ENCODE measurements at places on chromosomes 3 and 15. TPM values are rescaled to one million over a fixed set of nuclear protein-coding genes. Genes with fewer than 3 reads are reported as not detected.

Gene ISLR2
- 10.9 TPM for total RNA-seq

Gene CD96
- total RNA-seq = not detected

Gene ZNF710
- 64.4 TPM for total RNA-seq

Gene HRH1
- not detected for total RNA-seq

Gene RASGRP1
- total RNA-seq = 1.8 TPM

Gene ZNF80
- not detected for total RNA-seq

DNA sequence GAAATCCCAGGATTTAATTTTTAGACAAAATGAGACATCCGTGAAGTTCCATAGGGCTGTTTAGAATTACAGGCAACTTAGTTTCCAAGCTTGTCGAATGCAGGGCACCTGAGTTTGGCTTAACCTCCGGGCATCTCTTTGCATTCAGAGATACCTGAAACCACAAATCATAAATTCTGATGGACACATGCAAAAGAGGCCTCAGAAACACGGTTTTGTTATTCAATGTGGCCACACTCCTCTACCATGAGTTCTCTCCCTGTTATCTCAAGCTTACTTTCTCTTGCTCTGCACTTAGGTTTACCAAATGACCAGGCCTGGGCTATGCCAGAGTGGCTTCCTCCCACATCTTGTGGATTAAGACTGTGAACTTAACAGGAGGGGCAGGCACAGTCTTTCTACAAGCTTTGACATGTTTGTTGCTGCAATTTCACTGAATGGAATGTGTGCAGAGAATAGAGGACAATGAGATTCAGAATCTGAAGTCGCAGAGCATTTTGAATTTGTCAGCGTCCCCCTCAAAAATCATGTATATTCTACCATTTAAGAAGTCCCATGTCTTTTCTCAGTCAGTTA lies 137.7 kb downstream of the TPRG1 start:
- H3K27ac ChIP-seq = peak overlapping the region; percentile 92
- peaks cover 11% of the 10 kb centered on the region for H3K4me1 ChIP-seq
- no peak overlapping the region for H3K4me3 ChIP-seq
- no peaks in the 10 kb centered on the region for H3K36me3 ChIP-seq
- no peaks in the 10 kb centered on the region for H3K27me3 ChIP-seq

DNA sequence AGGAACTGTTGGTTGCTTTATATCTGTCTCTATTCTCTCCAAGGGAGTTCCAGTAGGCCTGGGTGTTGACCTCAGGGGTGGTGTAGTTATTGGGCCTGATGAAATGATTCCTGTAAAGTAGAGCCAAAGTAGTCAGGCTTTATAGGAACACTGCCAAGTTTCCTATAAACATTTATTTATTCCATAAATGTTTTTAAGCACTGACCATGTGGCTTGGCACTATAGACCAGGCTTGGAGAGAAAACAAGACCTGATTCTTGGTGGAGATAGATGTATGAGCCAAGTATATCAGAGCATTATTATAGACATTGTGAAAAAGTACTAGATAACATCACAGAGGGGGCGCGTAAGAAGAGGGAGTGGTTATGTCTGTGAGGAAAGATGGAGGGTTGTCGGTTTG lies 65.9 kb downstream of the TFG start:
- no peak overlapping the region for H3K4me3 ChIP-seq
- H3K36me3 ChIP-seq = no peaks in the 10 kb centered on the region
- H3K4me1 ChIP-seq = no peaks in the 10 kb centered on the region
- DNase-seq = no peak
- no peak overlapping the region for H3K27ac ChIP-seq

DNA sequence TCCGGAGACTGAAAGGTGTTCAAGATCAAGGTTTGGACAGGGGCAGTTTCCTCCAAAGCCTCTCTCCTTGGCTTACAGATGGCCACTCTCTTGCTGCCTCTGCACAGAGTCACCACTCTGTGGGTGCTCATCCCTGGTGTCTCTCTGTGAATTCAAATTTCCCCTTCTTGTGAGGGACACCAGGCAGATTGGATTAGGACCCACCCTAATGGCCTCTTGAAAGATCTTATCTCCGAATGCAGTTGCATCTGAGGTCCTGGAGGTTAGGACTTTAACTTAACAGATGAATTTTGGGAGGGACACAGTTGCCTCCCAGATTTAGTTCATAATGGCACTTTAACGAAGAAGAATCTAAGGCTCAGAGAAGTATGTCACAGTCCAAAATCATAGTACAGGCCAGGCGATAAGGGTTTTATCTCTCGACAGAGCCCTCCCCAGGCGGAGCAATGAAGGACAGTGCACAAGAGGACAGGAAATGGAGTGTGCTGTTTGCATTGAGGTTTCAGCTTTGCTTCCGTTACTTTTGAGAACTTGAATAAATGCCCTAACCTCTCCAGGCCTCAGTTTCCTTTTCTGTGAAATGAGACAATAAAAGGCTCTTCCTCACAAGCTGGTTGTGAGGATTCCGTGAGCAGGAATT lies 38.9 kb upstream of the KIF23 start:
- no peak overlapping the region for H3K4me3 ChIP-seq
- H3K36me3 ChIP-seq = no peaks in the 10 kb centered on the region
- no peak for DNase-seq
- H3K27ac ChIP-seq = no peak overlapping the region
- no peaks in the 10 kb centered on the region for H3K27me3 ChIP-seq

DNA sequence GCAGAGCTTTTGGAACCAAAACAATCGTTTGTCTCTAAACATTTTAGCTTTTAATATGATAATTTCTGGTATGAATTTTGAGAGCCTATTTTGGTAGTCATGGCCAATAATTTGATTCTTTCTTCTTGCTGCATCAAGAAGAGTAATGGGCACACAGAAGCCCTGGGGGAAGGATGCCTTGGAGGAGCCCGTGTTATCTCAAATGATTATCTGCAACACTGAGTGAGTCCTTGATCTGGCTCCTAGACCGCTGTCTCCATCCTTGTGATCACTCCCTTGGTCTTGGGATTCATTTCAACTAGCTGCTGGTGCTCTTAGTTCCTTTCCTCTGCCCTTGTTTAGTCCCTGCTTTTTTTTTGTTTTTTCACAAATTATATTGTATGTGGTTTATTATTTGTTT lies 77.9 kb upstream of the CCNL1 start:
- H3K27me3 ChIP-seq = no peaks in the 10 kb centered on the region
- DNase-seq = no peak
- H3K27ac ChIP-seq = no peak overlapping the region
- H3K4me3 ChIP-seq = no peak overlapping the region
- H3K4me1 ChIP-seq = peaks cover 11% of the 10 kb centered on the region

DNA sequence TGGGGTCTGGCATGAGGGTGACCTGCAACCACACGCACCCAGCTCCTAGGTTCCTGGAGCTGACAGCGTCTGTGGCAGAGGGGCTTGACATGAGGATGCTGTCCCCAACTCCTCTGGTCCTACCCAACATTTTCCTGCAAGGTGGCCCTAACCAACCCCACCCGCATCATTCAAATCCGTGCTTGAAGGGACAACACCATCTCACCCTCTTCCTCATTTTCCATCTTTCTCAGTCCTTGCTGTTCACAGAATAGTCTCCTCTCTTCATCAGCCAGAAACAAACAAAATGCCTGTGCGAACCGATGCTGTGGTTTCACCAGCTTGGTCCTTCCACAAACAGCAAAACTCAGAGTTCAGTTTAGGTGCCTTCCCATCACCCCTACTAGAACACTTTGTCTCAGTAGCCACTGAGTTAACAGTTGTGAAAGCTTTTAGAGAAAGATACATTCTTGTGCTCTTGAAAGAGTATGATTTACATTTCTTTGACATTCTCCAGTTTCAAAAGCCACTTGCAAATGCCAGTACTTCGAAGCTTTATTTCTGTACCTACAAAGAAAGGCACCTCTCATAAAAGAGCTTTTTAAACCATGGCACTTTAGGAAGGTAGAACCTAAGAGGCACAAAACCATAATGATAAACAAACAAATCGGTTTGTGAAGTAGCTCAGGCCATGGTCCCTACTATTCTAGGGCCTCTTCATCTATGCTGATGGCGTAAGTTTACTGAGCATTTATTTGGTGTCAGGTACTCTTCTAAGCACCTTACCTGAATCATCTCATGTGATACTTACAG lies 360.1 kb downstream of the SHQ1 start:
- H3K4me1 ChIP-seq = peaks cover 42% of the 10 kb centered on the region
- no peak overlapping the region for H3K27ac ChIP-seq
- H3K4me3 ChIP-seq = no peak overlapping the region
- no peak for DNase-seq
- H3K36me3 ChIP-seq = no peaks in the 10 kb centered on the region
- peaks cover 7% of the 10 kb centered on the region for H3K27me3 ChIP-seq

- H3K4me3 ChIP-seq = no peak overlapping the region
- H3K27ac ChIP-seq = no peak overlapping the region
- H3K4me1 ChIP-seq = no peaks in the 10 kb centered on the region
- no peak for DNase-seq
- no peaks in the 10 kb centered on the region for H3K27me3 ChIP-seq
- no peaks in the 10 kb centered on the region for H3K36me3 ChIP-seq
These were observed 98.3 kb upstream of the ZBTB20 start for GRCh38 chr3:115245438-115245837.

GRCh38 chr15:38297623-38298388 lies 45.2 kb downstream of the SPRED1 start:
- H3K27me3 ChIP-seq = no peaks in the 10 kb centered on the region
- peaks cover 14% of the 10 kb centered on the region for H3K36me3 ChIP-seq

DNA sequence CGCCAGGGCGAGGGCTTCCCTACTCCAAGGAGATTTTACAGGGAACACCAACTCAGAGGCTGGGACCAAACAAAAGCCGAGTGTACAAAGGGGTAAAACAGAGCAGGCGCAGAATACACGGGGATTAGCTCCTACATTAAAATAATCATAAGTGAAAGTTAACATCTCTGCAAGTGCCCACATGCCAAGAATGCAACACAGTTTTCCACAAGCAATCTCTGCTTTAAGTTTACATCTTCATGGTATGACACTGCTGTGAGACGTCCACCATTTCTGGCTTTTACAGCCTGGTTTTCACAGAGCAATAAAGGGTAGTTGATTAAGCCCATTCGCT lies 500 bp upstream of the VGLL3 start:
- peaks cover 7% of the 10 kb centered on the region for H3K4me1 ChIP-seq
- H3K27me3 ChIP-seq = peaks cover 29% of the 10 kb centered on the region
- no peaks in the 10 kb centered on the region for H3K36me3 ChIP-seq
- H3K27ac ChIP-seq = peak overlapping the region; percentile 92
- DNase-seq = no peak

GRCh38 chr3:42098171-42098570 lies 7.0 kb downstream of the TRAK1 start:
- peaks cover 5% of the 10 kb centered on the region for H3K36me3 ChIP-seq
- peak overlapping the region; percentile 93 for H3K27ac ChIP-seq
- H3K4me1 ChIP-seq = peaks cover 31% of the 10 kb centered on the region
- H3K27me3 ChIP-seq = no peaks in the 10 kb centered on the region

DNA sequence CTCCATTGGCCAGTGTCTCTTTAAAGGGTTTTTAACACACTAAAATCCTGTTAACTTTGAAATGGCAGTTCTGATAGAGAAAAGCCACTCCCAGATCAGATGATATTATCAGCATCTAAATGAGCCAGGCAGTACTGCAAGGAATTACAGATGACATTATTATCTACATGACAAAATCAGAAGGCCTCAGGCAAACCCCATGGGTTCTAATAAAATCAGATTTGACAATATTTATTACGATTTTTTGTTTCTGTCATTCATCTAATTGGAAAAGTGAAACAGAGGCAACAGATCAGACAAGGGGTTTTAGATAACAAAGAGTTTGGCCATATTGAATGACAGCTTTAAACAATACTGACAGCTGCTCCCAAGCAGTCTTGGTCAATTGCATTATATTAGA lies 112.7 kb downstream of the FEZF2 start:
- no peak overlapping the region for H3K4me3 ChIP-seq
- H3K27ac ChIP-seq = no peak overlapping the region
- peaks cover 30% of the 10 kb centered on the region for H3K4me1 ChIP-seq
- peaks cover 13% of the 10 kb centered on the region for H3K36me3 ChIP-seq
- H3K27me3 ChIP-seq = no peaks in the 10 kb centered on the region
- no peak for DNase-seq

DNA sequence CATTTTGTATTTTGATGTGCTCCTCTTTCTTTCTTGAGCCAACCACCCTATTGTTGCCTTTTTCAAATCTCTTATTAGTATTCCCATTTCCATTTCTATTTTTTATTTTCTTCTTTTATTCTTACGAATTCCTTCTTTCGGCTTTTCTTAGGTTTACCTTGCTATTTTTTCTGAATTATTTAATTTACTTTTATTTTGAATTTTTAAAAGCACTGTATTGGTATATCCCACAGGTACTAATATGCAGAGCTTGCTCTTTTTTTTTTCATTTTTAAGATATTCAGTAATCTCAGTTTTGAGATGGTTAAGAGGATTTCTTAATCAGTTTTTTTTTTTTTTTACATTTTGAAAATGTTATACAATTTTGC lies 18.4 kb upstream of the MCF2L2 start:
- no peak for DNase-seq
- H3K36me3 ChIP-seq = peaks cover 3% of the 10 kb centered on the region
- no peak overlapping the region for H3K27ac ChIP-seq
- H3K4me1 ChIP-seq = peaks cover 34% of the 10 kb centered on the region

- no peak overlapping the region for H3K4me3 ChIP-seq
- no peaks in the 10 kb centered on the region for H3K36me3 ChIP-seq
These were observed 16.3 kb downstream of the SLC6A20 start for GRCh38 chr3:45779746-45780735.

- H3K27me3 ChIP-seq = no peaks in the 10 kb centered on the region
- H3K4me3 ChIP-seq = no peak overlapping the region
- no peak overlapping the region for H3K27ac ChIP-seq
- no peaks in the 10 kb centered on the region for H3K4me1 ChIP-seq
- H3K36me3 ChIP-seq = no peaks in the 10 kb centered on the region
- no peak for DNase-seq
These were observed 873.8 kb downstream of the ROBO2 start for GRCh38 chr3:77913524-77914174.

DNA sequence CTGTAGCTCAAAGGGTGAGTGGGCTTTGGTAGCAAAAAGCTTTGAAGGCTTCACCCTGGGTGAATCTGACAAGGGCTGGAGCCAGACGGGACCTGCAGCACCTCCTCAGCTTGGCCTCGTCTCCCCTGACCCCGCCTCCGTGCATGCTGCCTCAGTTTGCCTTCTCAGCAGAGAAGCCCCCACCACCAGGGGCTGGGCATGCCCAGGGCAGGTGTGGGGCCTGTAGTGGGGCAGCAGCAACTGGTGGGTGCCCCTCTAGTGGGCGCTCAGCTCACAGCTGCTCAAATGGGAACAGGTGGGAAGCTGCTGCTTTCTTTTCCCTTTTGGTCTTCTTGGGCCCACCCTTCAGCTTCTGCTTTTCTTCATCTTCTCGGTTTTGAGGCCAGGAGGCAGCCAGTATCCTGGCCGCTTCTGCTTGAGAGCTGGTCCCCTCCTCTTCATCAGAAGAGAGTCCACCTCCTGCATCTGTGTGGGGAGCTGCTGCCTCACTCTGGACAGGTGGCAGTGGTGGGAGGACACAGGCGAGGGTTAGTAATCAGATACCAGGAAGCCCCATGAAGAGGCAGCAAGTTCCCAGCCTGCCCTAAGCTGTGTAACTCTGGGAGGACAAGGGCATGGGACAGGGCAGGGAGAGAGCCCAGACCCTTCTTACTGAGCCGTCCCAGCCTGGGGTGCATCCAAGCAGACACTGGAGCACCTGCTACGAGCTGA lies 21.0 kb downstream of the TMEM43 start:
- H3K36me3 ChIP-seq = peaks cover 2% of the 10 kb centered on the region
- peaks cover 22% of the 10 kb centered on the region for H3K4me1 ChIP-seq
- no peak for DNase-seq
- no peaks in the 10 kb centered on the region for H3K27me3 ChIP-seq
- H3K4me3 ChIP-seq = no peak overlapping the region

- no peak for DNase-seq
- H3K4me3 ChIP-seq = no peak overlapping the region
- H3K27me3 ChIP-seq = no peaks in the 10 kb centered on the region
- H3K27ac ChIP-seq = no peak overlapping the region
- H3K4me1 ChIP-seq = no peaks in the 10 kb centered on the region
These were observed 18.8 kb downstream of the CXCR6 start for GRCh38 chr3:45962033-45962432.

Measured in neural crest cell (in vitro differentiated cells).